ENCODE measurements at places on chromosomes 4 and X. TPM values are rescaled to one million over a fixed set of nuclear protein-coding genes. Genes with fewer than 3 reads are reported as not detected.

FRAS1 gene
- not detected for total RNA-seq

DIPK2B gene
- not detected for total RNA-seq

ZBTB49 gene
- total RNA-seq, result 6.9 TPM

UPF3B gene
- total RNA-seq, result 12.5 TPM

SPANXA1 gene
- total RNA-seq, result not detected

NKAP gene
- 10.6 TPM for total RNA-seq

SUPT20HL2 gene
- not detected for total RNA-seq

FHIP1A gene
- not detected for total RNA-seq

GAGE12J gene
- not detected for total RNA-seq

EVC gene
- total RNA-seq, result 1.5 TPM

DDIT4L gene
- total RNA-seq, result 2.4 TPM

MAGEB1 gene
- not detected for total RNA-seq

PNMA6A gene
- total RNA-seq, result 0.74 TPM

YY2 gene
- 2.4 TPM for total RNA-seq

SH3TC1 gene
- 57.3 TPM for total RNA-seq

MSMO1 gene
- total RNA-seq, result 52.8 TPM

SMIM9 gene
- total RNA-seq, result not detected

LRCH2 gene
- not detected for total RNA-seq

SPANXN4 gene
- total RNA-seq, result not detected

OPRPN gene
- total RNA-seq, result not detected

ZFYVE28 gene
- total RNA-seq, result 21.2 TPM

CXCL13 gene
- not detected for total RNA-seq

SLC34A2 gene
- not detected for total RNA-seq

TTC29 gene
- not detected for total RNA-seq

VSIG4 gene
- total RNA-seq, result not detected
